ENCODE measurements at places on chromosomes 16 and 17.

GRCh38 chr16:19463468-19464315, 46.0 kb downstream of the TMC5 start:
- DNase-seq: no peak

DNA sequence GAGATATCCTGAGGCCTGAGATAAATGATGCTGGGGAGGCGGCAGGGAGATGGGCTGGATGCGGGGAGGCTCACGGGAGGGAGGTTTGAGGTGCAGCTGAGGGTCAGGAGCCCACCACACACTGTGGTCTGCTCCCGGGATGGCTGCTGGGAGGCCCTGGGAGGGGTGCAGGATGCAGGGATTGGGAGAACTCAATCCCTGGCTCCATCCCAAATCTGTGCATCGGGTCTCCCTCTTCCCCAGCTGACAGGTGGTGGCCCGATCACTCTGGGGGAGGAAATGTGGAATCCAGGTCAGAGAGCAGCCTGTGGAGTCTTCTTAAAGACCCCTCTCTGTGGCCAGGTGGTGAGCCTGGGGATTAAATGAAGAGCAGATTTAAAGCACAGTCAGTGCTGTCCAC, 12.0 kb downstream of the PHB1 start:
- DNase-seq: no peak

GRCh38 chr16:17396762-17397498, 73.8 kb downstream of the XYLT1 start:
- peak; percentile 60 for DNase-seq

- no peak for DNase-seq
Observed at GRCh38 chr17:67007266-67007665, 37.1 kb upstream of the CACNG1 start.

- no peak for DNase-seq
Observed at GRCh38 chr17:73401911-73402310, 90.1 kb upstream of the CDC42EP4 start.

DNA sequence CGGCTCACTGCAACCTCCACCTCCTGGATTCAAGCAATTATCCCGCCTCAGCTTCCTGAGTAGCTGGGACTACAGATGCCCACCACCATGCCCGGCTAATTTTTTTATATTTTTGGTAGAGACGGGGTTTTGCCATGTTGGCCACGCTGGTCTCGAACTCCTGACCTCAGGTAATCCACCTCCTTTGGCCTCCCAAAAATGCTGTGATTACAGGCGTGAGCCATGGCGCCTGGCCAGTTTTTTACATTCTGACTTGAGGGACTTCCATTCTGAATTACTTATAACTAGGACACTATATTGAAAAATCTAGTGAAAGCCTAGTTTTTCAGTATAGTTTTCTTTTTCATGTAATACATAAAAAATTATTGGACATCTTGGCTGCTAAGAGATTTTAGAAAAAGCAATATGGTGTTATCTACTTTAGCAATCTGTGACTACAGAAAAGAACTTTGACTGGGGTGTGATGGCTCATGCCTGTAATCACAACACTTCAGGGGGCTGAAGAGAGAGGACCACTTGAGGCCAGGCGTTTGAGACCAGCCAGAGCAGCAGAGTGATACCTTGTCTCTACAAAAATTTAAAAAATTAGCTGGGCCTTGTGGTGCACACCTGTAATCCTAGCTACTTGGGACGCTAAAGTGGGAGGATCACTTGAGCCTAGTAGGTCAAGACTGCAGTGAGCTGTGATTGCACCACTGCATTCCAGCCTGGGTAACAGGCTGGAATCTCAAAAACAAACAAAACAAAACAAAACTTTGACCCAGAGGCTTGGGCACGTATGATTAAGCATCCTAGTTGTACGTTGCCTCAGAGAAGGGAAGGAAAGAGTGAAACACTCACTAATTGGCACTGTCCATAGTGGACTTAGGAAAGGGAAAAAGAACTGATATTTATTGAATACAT, 26.8 kb upstream of the GOSR1 start:
- no peak for DNase-seq

DNA sequence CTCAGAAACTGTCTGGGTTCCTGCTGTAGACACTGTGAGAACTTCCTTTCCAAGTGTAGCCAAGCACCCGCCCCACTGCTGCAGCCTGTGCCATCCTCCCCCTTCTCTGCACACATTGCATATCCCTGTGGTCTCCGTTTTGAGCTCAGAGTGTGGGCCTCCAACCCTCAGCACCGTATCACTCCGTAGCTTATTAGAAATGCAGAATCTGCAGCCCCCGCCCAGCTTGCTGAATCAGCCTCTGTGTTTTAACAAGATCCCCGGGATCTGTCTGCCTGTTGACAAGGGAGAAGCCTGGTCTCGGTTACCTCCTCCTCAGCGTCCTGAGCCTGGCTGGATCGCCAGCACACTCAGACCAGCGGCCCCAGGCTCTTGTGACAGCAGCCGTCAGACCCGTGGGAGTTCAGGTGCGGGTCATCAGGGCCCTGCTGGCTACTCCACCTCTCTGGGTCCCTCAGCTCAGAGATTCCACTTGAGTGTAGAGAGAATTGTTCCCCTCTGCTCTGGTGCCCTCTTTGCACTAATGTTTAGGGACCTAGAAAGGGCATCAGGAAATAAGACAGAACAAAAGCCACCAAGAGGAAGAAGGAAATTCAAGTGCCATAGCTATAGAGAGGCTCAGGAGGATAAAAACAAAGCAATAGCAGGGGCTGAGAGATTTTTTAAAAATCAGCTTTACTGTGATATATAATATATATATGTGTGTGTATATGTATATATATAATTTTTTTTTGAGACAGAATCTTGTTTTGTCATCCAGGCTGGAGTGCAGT, 92.3 kb downstream of the PITPNC1 start:
- no peak for DNase-seq

DNA sequence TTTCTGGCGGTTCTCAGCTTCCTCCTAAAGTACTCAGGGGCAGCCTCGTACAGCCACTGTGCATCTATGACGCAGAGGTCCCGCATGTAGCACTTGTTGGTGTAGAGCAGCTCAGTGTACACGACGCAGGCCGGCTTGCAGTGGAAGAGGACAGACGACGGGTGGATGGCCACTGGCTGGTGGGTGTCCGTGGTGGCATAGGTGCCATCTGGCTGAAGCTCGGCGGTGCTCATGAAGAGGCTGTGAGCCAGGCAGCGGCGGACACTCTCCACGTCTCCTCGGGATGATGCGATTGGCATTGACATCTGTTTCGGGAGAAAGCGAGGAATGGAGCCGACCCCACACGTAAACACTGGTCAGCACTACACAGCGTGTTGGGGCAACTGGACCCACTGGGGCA, 5.3 kb upstream of the C1QBP start:
- no peak for DNase-seq

- no peak for DNase-seq
Observed at GRCh38 chr16:72961863-72962262, 86.1 kb downstream of the ZFHX3 start.

- no peak for DNase-seq
Observed at GRCh38 chr17:53046781-53047180, 775.9 kb upstream of the KIF2B start.

- DNase-seq: no peak
Observed at GRCh38 chr16:8591451-8591850, 1.1 kb upstream of the TMEM114 start.

GRCh38 chr17:74610108-74610507, 13.4 kb downstream of the CD300E start:
- no peak for DNase-seq

DNA sequence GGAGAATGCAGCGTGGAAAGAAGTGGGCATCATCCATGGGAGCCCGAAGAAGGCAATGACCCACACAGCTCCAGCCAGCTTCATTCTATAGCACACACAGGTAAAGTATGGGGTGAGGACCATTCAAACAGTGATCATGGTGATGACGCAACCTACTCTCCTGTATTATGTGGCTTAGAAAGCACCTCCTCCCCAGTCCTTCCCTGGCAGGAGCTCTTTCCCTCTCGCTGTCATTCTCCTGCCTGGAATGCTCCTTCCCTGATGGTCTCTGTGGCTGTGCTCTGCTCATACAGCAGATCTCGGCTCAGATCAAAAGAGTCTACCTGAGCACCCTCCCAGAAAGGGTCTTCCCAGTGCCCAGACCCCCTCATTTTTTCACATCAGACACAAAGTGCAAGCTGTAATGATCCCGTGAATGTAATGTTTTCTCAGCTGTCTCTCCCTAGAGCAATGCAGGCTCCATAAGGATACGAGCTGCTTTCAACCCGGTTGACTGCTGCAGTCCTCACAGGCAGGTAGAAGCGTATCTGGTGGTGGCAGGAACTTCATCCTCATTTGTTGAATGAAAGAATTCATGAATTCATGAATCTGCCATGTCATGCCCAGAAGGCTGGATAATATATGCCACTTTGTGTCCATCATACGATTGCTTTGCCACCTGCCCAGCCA, 248.8 kb downstream of the HS3ST3A1 start:
- DNase-seq: no peak

GRCh38 chr16:57735755-57736418, at the start of gene KATNB1:
TSS of gene KATNB1 (plus strand) at chr16:57735770. CDS start at chr16:57737244, 1,474 bp downstream.
- DNase-seq: no peak

DNA sequence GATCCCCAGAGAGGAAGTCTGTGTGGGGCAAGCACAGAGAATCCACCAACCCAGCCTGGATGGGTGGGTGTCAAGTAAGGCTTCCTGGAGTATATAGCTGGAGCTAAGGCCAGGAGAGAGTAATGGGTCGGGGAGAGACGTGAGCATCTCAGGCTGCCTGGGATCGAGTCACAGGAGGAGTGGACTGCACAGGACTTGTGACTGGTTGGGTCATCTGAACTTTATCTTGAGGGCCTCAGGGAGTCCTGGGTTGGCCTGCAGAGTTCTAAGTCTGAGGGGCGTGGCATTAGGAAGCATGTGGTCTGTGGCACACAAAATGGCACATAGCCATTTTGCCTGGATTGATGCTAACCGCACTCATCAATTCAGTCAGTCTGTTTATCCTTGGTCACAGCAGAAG, 1.5 kb downstream of the PLA2G15 start:
- no peak for DNase-seq

GRCh38 chr16:19808061-19808641, 76.5 kb downstream of the GPRC5B start:
- DNase-seq: no peak

All from T-helper 17 cell (primary cell).